ENCODE measurements at places on chromosomes 13 and 19.
A peak's percentile ranks its signal among the peaks of the same experiment; 100 is the strongest.

GRCh38 chr13:110714797-110715394, 1.4 kb downstream of the ING1 start:
- DNase-seq, result no peak

DNA sequence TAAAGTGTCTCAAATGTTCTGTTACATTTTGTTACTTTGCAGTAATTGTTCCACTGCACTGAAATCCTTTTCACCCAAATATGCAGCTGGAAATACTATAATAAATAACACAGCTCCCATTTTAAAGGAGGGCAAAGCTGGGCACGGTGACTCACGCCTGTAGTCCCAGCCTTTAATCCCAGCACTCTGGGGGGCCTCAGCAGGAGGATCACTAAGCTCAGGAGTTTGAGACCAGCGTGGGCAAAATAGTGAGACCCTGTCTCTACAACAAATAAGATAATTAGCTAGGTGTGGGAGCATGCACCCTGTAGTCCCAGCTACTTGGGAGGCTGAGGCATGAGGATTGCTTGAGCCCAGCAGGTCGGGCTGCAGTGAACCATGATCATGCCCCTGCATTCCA, 7.5 kb upstream of the UBAC2 start:
- no peak for DNase-seq

DNA sequence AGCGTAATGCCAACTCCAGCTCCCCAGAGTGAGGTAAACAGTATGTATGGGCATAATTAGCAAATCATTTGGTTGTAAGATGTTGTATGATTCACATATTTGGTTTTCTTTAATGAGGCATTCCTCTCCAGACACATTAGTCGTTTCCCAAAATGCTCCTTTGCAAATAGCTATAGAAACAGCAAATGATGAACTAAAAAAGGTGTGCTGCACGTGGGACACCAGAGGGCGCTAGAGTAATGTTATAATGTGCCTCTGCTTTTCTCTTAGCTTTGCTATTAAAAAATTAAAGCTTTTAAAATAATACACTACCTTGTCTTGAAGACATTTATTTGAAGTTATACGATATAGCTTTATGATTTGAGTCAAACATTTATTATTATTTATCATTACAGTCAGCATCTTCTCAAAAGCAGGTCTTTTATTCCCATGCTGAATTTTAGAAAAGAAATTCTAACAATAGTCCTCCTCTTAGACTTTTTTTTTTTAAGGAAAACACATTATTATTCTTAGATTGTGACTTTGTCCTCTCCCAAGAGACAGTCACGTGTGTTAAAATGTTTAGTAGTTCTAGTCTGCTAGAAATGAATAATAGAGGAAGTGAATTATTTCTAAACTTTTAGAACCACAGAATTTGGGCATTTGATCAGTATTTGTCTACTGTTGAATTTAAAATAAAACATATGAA, 121.6 kb upstream of the FRY start:
- DNase-seq, result peak; percentile 69

- no peak for DNase-seq
Measured at GRCh38 chr13:95137096-95137495, 164.2 kb downstream of the ABCC4 start.

DNA sequence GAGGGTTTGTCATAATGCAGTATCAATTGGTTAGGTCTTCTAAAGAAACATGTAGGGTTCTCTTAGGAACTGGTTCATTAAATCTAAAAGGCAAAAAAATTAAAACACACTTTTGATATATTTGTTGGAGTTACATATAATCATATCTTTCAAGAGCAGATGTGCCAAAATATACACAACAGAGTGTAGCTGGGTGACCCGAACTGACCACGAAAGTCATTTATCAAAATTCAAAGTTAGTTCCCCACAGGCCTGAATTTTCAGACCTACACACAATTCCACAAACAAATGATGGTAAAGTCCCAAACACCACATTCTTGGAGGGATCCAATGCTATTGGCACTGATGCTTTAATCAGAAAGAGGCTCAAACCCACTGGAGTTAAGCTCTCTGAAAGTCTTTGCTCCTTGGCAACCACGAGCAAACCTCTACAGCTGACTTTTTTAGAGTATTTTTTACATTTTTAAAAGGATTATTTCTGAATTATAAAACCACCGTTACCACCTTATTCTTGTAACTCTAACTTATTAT, 50.9 kb downstream of the IRS2 start:
- DNase-seq, result no peak

- no peak for DNase-seq
Measured at GRCh38 chr13:113788413-113789135, 29.5 kb downstream of the TMEM255B start.

DNA sequence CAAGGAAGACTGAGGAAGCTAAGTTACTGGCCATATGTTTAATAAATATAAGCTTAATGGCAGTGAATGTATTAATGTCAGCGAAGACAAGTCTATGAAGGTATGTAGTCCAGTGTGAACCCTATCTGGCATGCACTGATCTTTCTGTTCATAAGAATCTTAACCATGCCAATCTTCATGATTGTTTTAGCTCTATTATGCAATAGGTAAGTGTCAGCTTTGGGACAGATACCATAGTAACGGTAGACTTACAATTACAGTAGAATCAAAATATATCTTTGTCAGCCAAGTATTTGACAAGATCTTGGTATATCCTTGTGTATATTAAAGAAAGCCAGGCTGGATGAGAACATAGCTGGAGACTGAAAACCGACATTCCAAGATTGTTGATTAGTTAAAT, 428.5 kb downstream of the SPRY2 start:
- no peak for DNase-seq

GRCh38 chr19:28578786-28579505, 634.0 kb downstream of the UQCRFS1 start:
- DNase-seq, result no peak

GRCh38 chr13:48112896-48113755, 18.2 kb upstream of the MED4 start:
- no peak for DNase-seq

Data from CD4-positive, alpha-beta T cell treated with Interferon alpha-2 for 1 hour (primary cell).